Astrocyte (in vitro differentiated cells and primary cell): ENCODE measurements at places on chromosomes 3 and 15.

GRCh38 chr3:59310736-59311135 is 260.9 kb upstream of the CFAP20DC start:
- DNase-seq = no peak

GRCh38 chr15:85899927-85900326 is 105.2 kb upstream of the KLHL25 start:
- DNase-seq = no peak

DNA sequence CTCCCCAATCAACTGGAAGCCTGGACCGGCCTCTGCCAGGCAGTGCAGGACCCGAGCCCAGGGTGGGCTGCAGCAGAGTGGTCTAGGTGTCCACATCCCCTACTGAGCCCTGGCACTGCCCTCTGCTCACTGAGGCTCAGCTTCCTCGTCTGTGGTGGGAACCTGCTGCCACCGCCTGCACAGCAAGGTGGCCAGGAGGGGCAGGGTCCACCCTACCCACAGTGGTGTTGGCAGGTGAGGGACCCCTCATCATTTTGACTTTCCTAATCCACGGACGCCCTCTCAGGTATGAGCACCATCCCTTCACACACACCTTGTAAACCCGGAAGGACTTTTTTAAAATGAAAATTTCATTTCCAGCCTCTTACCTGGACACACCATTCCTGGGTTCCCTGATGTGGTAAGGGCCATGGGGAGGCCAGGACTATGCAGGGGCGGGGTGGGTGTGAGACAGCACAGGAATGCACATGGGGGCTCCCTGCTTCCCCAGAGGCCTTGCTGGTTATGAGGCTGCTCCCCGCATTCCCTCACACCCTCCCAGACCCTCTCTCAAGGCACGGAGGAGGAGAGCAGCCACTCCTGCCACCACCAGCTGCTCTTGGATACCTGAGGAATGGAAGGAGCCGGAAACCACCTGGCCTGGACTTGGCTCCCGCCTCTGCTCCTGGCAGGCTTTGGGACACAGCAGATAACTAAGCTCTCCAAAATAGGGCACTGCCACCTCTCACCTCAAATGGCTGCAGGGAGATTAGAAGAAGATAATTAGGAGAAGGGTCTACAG is 185.9 kb upstream of the TPM1 start:
- DNase-seq = no peak

GRCh38 chr3:38306941-38307340 is 24.8 kb downstream of the SLC22A14 start:
- DNase-seq = no peak

DNA sequence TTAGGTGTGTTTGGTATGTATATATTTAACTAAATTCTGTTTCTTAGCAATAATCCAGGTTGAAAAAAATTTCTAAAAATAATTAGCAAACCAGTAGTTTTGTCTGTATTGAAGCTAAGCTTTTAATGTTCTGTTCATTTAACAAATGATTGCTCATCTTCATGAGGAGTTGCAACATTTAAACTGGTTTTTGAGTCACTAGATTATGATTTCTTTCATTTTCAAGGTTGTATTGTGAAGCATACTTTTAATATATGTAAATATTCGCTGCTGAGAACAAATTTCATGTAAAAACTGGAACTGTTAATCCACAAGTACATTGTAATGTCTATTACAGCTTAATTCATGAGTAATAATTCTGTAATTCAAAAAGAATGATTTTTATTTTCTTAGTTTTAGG is 192.7 kb downstream of the MBNL1 start:
- DNase-seq = no peak

DNA sequence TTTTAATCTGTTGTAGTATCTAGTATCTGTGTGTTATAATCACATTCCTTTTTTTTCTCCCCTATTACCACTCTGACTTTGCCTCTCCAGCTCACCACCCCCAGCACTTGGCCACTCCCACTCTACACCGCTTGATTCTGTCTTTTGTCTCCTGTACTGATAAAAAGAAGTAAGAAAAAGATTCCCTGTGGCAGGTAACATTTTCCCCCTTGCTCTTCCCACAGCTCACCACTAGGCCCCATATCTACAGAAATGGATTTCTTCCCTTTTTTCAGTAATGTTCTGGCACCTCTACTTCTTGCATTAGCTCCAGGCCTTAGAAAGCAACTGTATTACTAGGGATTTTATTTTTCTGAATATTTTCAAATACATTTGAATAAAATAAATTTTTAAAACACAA is 25.6 kb downstream of the KCNH8 start:
- DNase-seq = no peak
